ENCODE measurements at places on chromosomes 1 and 21.

DNA sequence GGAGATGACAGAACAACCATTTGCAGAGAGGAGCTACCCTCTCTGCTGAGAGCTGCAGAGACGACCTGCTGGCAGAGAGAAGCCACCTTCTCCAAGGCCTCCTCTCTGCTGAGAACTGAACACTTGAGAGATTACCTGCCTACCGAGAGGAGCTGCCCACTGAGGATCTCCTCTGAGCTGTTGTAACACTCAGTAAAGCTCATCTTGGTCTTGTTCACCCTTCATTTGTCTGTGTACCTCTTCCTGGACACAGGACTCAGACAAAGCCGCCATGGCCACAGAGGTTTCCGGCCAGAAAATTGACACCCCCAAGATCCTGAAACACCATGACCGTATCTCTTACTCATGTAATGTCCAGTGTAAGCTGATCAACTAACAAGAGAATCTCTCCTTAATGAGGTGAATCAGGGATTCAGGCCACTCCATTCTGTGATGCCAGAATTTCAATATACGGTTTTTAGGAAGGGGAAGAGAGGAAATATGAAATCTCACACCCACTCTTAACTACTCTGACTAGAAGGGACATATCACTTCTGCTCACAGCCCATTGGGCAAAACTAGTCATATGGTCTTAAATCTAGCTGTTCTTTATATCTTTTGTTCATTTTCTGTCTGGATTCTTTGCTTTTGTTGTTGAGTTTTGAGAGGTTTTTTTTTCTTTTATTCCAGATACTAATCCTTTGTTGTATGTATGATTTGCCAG is 83.8 kb downstream of the RHOU start:
- no peak for DNase-seq

DNA sequence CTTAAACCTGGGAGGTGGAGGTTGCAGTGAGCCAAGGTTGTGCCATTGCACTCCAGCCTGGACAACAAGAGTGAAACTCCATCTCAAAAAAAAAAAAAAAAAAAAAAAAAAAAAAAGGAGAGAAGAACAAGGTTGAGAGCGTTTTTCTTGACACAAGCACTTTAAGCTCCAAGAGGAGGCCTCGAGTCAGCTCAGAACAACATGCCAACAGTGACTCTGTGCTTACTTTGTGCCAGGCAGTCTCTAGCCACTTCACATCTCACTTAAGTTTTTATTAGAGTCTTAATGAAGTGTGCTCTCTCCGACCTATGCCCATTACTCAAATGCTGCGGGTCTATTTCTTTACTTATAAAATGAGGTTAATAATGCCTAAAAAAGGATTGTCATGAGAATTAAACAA is 13.0 kb downstream of the ATP1A1 start:
- DNase-seq: no peak

DNA sequence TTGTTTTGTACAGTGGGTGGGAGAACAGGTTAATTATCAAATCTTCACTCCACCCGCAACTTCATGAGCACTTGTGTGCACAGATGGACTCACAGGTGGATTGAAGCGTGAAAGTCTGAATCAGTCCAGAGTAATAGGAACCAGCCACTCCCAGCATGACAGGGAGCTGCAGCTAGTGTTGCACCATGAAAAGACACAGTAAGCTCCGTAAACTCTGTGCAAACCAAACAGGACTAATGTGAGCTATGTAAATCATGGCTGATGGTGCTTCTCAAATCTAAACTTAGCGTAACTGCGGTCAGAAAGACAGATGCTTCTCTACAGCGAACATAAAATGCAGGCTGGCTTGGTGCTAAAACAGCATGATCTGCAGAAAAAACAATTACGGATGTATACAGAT is 114.4 kb downstream of the CENPF start:
- no peak for DNase-seq

GRCh38 chr21:29523646-29524045 is 224.9 kb downstream of the BACH1 start:
- DNase-seq: no peak

DNA sequence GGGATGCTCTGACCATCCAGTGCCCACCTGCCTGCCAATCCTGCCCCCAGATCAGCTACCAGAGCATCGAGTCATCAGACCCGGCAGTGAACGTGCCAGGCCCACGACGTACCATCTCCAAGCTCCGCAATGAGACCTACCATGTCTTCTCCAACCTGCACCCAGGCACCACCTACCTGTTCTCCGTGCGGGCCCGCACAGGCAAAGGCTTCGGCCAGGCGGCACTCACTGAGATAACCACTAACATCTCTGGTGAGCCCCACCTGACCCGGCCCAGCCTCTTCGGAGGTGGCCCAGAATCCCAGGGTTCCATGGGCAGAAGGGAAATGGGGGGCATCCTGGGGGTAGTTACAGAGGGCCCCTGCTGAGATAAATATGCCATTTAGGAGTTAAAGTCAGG is 43.1 kb downstream of the PTPRU start:
- no peak for DNase-seq

DNA sequence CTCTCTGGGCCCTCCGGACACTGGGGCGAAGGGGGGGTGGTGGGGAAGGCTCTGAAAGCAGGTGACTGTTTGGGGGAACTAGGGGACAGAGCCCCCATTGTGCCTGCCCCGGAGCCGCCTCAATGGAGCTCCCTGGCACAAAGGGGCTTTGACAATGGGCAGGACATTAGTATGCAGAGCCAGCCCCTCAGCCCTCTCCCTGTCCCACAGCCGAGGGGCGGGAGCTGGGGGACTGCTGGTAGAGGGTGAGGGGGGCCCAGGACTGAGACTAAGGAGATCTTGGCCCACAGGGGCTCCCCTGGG is 7.8 kb downstream of the KCNJ10 start:
- DNase-seq: no peak

GRCh38 chr1:89041119-89041641 is 18.5 kb upstream of the GBP3 start:
- no peak for DNase-seq

DNA sequence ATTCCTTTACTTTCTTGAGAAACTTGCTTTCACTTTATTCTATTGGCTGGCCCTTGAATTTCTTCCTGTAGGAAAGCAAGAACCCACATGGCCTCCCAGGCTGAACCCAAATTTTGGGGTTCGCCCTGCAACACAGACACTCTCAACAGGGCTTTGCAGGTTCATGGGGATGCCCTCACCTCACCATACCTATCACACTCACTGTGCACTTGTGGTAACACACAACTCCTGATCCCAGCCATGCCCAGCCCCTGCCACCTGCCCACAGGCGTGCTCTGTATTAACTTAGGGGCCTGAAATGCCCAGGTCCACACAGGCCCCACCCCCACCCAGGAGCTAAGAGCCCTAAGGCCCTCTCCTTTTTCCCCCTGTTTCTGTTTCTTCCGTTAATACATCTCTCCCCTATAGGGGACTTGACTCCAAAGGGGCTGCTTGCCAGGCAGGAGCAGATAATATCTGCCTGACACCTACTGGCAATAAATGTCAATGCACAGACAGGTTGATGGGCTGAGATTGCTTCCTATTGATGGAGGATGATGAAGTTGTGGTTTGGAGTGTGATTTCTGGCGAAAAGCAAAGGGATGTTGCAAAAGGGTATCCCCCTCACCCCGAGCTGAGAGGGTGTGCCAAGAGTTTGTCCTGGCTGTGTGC is 171.5 kb downstream of the AJAP1 start:
- DNase-seq: no peak

- no peak for DNase-seq
These were observed 36.5 kb downstream of the LRRC8C start for GRCh38 chr1:89669441-89669840.

DNA sequence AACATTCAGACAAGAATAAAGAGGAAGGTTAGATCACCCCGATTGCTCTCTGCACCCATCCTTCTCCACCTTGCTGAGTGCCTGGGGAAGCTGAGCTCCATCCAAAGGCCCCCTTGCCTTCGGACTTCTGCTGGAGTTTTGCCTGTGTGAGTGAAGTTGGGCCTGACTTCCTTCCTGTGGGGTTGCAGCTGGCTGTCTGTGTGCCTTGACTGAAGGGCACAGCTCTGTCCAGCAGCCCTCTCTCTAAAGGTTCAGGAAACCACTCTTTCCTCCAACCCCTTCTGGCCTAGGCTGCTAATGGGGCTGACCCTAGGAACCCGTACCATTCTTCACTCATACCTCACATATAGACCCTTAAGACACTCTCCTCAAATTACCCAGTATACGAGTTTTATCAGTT is 173.4 kb upstream of the HMCN1 start:
- DNase-seq: no peak

DNA sequence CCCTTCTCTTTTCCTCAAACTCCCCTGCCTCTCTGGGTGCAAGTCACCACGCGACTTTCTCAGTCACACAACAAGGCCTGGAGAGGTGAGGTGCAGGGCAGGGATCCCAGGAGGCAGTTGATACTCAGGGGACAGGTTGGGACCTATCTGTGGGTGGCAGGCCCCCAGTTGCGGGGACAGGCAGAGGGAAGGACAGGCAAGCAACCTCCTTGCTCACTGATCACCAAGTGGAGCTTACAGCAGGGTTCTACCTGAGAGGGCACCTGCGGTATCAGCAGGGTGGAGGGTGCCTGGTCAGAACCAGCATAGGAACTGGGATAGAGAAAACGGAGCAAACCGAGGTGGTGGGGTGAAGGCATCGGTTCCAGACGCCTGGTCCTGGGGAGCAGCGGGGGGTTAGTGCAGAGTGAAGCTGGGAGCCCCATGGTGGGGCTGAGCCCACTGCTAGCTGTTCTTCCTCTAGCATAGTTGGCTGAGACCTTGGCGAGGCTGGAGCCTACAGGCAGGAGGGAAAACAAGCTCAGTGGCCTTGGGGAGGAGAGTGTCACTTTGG is 24.4 kb upstream of the TENT5C start:
- DNase-seq: no peak

Measured in NCI-H524 treated with DMSO at 0.1 percent for 48 hours (cell line).